Right cardiac atrium (tissue), 5 donors: ENCODE measurements at places on chromosomes 11 and 22. TPM values are rescaled to one million over a fixed set of nuclear protein-coding genes. Genes with fewer than 3 reads are reported as not detected.

- DNase-seq = no peak
Measured at GRCh38 chr11:45298718-45299117, 12.6 kb upstream of the SYT13 start.

DNA sequence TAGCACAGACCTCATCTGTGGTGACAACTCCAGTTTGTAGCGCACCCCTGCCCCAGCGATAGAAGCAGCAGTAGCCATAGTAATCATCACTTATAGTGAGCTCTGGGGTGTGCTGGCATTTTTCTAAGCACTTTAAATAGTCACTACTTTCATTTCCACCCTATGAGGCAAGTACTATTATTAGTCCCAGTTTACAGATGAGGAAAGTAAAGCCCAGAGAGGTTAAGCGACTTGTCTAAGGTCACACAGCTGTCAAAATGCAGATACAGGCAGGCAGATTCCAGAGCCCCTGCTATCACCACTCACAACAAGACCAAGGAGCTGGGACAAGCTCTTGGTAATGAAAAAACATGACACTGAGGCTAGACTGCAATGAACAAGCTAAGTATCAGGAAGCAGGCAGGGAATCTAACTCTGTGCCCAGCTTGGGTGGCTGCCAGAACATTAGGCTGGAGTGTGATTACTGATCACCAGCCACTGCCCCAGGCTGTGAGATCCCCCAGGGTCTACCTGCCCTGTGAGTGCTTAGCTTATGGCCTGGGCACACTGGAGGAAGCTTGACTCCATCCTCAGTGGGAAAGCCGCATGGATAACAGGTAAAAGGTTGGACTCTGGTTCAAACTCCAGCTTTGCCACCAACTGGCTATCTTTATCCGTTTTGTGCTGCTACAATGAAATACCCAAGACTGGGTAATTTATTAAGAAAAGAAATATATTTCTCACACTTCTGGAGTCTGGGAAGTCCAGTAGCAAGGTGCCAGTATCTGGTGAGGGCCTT, 561.1 kb downstream of the MN1 start:
- no peak for DNase-seq

DNA sequence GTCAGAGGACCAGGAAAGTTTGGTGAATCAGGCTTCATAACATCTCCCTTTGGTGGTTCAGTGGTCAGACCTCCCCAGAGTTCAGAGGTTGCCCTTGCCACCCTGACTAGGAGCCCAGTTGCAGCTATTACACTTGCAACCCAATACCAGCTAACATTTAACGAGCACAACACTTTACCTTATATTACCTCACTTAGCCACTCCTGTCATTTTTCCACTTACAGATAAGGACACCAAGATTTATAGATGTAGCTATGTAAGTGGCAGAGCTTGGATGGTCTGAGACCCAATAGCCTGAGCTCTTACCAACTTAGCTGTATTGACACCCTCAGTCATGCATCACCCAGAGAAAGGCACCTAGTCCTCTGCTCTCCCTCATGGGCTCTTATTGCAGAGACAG, 234.7 kb downstream of the INSC start:
- DNase-seq = no peak

- DNase-seq = no peak
Measured at GRCh38 chr11:58926251-58926650, 13.0 kb upstream of the GLYATL1 start.

DNA sequence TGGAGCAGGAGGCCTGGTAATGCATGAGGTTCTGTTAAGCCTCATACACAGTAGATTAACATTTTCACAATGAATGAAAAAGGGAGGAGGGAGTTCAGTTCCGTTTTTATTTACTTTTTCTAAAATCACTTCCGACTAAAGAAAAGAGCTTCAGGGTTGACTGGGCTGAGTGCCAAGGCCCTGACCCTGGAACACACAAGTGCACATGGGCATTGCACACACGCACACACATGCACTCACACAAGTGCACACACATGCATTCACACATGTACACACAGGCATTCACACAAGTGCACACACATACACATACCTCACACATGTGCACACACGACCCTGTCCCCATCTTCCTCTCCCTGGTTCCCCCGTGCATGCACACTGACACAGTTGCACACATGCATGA, 303.3 kb downstream of the BRD1 start:
- DNase-seq = no peak

DNA sequence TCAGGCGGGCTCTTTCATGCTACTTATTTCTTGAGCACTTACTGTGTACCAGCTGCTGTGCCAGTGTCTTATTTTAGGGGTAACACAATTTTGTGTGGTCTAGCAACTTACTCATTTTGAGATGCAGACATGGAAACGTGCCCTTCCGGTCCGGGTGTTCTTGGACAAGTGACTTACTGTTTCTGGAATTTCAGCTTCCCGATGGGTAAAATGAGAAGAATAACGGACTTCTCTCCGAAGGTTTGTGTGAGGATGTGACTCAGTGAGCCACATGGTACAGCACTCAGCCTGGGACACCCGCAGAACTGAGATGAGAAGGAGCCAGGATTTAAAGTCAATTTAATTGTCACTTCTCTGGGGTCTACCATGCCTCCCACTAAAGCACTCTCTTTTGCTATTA, 114.5 kb upstream of the SYT13 start:
- DNase-seq = no peak

The MUC6 gene
- total RNA-seq = not detected

The CPT1A gene
- total RNA-seq = 63.5 TPM

The DGAT2 gene
- 12.2 TPM for total RNA-seq

The TPST2 gene
- 40.1 TPM for total RNA-seq

The HBG2 gene
- total RNA-seq = not detected

The IFITM10 gene
- 0.57 TPM for total RNA-seq
